NCI-H524 treated with DMSO at 0.1 percent for 48 hours (cell line): ENCODE measurements at places on chromosomes 7 and 10.

DNA sequence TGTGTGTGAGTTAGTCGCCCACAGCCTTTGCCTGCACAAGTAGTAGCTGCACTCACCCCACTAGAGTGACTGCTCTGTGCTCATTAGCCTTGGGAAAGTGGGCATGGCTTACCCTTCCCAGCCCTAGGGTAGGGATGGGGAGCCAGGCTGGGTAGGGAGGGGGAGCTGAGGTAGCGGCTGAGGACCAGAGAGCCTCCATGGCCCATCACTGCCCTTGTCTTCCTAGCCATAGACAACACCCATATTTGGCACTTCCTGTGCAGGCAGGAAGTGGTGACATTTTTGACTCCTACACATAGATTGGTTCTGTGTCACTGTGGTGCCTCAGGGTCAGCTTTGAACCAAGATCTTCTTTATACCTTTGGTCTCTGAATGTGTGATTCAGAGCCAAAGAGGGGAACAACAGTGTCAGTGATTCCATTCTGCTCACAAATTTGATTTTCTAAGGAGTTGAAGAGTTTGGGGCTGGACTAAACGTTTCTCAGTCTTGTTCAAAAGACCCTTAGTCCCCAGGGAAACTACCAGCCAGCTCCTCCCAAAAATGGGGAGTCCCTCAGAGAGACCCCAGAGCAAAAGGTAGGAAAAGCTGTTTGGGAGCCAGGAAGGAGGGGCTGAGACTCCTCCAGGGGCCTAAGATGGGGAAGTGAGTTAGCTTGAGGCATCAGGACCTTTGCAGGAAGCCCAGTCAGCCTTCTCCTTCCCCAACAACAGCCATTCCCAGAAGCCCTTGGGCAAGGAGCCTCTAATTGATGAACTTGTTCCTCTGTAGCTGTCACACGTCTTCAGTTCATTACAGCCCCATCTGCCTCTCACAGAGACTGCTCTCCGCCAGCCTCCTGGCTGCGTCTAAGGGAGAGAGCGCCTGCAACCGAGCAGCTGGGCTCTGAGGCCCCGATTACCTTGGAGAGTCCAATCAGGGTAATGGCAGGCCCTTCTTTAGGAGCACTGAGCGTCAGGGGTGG, 135.0 kb downstream of the CDH23 start:
- DNase-seq = no peak

DNA sequence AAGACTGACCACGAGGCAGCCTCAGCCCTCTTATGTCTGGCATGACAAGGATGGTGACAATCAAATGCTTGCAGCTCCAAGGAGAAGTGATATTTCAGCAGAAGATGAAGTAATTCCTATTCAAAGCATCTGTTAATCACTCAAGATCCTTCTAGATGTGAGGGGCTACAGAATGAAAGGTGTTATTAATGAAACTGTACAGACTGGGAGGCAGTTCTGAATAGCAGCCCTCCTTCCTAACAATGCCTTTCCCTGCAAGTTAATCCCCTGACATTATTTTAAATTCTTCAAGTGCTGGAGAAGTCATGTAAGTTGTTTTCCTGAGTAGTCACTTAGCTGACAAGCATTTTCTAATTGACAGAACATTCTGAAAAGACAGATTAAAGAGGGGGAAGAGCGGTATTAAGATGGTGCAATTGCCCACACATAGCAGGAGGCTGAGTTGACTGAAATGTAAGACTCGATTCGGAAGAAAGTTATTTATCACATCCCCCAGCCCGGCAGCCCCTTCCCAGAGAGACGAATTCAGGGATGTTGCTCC, 300.8 kb downstream of the GRID1 start:
- no peak for DNase-seq

GRCh38 chr10:31697271-31698180, 231.1 kb downstream of the ARHGAP12 start:
- no peak for DNase-seq

DNA sequence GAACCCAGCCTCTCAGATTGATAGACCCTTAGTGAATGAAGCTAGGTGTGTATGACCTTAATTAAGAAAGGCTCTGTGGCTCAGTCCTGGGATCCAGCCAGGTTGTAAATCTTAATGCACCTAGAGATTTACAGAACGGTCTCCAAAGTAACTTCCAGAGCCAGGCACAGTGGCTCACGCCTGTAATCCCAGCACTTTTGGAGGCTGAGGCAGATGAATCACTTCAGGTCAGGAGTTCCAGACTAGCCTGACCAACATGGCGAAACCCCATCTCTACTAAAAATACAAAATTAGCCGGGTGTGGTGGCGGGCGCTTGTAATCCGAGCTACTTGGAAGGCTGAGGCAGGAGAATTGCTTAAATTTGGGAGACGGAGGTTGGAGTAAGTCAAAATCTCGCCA, 24.3 kb downstream of the CALHM2 start:
- DNase-seq = no peak

DNA sequence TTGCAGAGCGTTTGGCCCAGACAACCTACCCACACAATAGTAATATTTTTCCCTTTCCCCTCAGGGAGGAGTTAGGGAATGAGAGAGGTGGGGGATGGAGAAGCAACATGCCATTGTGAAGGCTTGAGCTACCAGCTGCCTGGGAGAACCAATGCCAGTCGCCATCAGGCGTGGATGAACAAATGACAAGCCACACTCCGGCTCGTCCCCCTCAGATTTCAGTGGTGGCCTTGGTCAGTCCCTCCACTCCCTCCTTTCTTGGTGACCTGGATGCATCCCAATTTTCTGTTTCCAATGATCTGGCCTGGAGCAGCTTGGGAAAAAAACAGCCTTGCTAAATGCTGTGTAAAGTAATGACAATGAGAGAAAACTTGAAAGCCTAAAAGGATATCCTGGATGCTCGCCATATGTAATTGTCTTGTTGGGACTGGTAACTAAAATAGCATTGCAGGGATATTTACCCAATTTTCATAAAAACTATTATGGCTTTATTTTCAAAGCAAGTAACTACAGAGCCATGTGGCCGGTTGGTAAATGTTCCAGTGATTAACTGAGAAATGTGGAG, 110.7 kb downstream of the ICA1 start:
- DNase-seq = no peak

- peak; percentile 64 for DNase-seq
Observed at GRCh38 chr7:29442146-29442545, 121.5 kb upstream of the PRR15 start.

DNA sequence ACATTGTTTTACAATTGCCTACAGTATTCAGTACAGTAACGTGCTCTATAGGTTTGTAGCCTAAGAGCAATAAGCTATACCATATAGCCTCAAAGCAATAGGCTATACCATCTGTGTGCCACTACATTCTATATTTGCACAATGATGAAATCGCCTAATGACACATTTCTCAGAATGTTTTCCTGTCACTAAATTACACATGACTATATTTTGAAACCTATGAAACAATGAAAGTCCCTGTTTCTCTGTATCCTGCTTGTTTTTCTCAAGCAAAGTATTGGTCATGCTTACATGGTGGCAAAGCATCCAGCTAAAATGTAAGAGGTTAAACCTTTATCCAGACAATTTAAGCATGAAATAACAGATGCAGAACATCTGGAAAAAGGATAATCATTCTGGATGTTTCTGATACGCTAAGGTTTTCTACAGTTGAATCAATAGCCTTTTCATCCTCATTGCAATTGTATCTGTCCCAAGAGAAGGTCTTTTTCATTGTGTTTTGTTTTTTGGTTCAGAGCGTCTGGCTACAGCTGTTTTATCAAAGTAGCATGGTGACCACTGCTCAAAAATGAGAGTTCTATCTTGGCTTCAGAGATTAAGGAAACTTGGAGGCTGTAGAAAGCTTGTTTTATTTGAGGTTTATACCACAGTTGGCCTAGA, 81.7 kb downstream of the CSTF2T start:
- no peak for DNase-seq

DNA sequence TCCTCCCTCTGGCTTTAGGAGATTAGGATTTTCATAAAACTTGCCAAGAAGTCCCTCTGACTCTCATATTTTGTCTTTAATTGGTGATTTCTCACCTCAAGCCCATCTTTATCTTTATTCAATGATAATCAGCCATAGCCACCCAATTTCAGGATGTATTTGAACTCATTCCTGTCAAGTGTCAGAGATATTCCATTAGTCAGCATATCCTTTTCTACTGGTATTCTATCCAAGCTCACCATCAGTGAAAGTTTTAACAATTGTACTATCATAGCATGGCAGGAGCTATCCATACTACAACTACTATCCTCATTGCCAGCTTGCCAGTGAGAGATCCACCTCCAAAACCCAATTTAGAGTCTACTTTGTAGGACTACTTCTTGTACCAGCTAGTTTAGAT, 114.6 kb downstream of the GNAI1 start:
- DNase-seq = no peak

DNA sequence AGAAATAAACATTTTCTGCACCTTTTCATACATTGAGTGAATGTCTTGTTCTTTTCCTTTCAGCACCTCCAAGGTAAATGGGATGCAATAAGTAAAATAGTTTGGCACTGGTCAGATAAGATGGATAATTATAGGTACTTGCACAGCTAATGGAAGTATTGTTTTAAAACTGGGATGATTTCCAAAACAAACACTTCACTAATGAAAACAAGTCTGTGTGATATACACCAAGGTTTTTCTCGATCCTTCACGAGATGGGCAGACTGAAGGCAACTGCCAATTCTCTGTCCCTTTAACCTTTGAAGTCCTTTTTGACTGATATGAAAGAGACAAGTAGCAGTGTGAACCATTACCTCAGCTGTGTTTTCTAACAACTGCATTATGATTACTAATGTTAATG, 423.8 kb downstream of the GFRA1 start:
- DNase-seq = no peak

GRCh38 chr10:73168465-73168803, 515 bp downstream of the FAM149B1 start:
- no peak for DNase-seq

DNA sequence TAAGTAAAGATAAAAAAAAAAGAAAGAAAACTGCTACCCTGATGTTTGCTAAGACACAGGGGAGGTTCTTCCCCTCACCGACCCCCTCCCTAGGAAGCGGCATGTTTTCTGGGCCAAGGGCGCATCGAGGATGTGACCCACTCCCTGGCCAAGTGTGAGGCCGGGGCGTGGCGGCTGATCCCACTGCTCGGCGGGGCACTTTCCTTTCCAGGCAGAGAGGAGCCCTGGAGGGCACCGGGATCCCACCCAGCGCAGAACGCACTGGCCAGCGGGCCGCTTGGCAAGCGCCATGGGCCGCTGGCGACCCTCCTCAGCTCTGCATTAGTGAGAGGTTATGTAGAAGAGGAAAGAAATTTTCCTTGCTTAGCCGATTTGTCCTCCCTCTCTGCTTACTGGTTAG, 93.4 kb downstream of the ZNF736 start:
- no peak for DNase-seq

DNA sequence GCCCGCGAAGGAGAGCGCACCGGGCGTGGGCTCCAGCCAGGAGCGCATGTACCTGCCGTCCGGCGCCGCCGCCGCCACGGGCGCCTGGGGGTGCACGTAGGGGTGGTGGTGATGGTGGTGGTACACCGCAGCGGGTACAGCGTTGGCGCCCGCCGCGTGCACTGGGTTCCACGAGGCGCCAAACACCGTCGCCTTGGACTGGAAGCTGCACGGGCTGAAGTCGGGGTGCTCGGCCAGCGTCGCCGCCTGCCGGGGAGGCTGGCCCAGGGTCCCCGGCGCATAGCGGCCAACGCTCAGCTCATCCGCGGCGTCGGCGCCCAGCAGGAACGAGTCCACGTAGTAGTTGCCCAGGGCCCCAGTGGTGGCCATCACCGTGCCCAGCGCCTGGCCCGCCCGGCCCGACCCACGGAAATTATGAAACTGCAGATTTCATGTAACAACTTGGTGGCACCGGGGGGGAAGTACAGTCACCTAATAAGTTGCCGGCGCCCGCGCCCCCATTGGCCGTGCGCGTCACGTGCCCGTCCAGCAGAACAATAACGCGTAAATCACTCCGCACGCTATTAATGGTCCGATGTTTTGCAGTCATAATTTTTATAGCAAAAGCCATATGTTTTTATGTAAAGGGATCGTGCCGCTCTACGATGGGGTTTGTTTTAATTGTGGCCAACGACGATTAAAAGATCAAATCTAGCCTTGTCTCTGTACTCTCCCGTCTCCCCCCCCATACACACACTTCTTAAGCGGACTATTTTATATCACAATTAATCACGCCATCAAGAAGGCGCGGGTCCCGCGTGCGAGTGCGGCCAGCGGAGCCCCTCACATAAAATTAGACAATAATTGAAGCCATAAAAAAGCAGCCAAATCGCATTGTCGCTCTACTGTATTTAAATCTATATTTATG, at the start of gene HOXA9:
Gene HOXA9, minus strand, starts transcription at position 449 of the 907 bp plus-strand sequence. Its CDS starts 80 bp downstream, at position 369.
- DNase-seq = no peak

- DNase-seq = no peak
Observed at GRCh38 chr7:29866490-29866930, 60.2 kb downstream of the WIPF3 start.

DNA sequence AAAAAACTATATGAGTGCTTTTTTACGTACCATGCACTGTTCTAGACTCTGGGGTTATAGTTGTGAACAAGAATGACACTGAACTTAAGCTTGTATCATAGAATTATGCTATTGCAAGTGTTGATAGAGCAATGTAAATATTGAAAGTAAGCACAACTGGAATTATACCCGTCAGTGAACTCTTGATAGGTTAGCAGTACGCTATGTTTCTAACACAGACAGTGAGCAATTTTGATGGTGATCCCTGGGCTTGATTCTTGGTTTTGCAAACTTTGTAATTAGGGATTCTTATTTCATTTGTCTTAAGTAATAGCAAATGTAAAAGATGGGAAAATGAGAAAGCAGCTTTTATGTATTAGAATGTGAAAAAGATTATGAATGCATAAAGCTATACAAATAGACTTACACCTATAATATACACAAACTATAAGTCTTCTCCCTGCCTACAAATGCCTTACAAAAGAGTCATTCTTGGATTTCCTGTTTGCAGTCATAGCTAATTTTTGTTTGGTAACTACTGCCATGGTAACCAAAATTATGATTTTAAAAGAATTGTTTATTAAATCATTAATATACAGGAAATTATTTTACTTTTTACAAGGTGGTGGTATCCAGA, 6.7 kb downstream of the TES start:
- DNase-seq = no peak

- no peak for DNase-seq
Observed at GRCh38 chr10:82394987-82395386, 520.0 kb downstream of the NRG3 start.

DNA sequence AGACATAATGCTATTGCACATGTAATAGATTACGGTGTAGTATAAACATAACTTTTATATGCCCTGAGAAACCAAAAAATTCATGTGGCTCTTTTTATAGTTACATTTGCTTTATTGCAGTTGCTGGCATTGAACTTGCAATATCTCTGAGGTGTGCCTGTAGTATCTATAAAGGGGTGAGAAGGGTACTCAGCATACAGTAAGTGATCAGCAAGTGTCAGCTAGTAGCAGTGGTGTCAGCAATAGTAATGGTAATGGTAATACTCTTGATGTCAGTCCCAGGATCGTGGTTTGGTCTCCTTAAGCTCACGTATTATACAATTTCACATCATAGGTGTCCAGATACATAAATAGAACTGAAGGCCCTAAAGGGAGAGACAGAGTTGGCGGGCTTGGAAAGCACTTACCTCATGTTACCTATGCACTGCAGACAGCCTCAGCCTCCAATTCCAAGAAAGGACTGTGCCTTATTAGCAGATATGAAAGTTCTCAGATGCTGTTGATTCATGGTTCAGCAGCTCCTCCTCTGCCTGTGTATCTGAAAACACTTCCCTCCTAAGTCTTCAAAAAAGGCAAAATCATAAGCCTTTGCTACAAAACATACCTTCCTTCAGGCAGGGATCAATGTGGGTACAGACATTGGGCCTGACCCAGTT, 6.6 kb upstream of the GIMAP7 start:
- no peak for DNase-seq
